Kidney capillary endothelial cell (primary cell): ENCODE measurements at places on chromosomes 11 and 22.

- DNase-seq = no peak
Measured at GRCh38 chr11:57787006-57787604, 25.5 kb downstream of the CTNND1 start.

GRCh38 chr11:119081682-119082260 lies 2.9 kb upstream of the HMBS start:
- no peak for DNase-seq

DNA sequence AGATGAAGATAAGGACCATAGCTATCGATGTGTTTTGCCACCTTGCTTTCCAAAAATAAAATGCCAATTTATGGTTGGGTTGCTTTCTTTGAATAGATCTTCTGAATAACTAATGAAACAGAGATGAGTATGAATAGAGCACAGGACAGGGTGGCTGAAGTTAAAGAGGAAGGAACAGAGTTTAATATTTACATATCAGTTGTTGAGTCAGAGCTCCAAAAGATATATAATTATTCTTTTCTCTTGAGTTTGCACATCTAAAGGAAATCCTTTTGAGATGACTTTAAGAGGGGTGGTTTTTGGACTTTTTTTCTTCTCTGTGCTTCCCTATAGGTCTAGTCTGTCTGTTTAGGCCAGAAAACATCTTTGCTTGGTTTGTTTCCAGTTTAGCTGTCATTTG lies 115.2 kb downstream of the DDX10 start:
- no peak for DNase-seq

DNA sequence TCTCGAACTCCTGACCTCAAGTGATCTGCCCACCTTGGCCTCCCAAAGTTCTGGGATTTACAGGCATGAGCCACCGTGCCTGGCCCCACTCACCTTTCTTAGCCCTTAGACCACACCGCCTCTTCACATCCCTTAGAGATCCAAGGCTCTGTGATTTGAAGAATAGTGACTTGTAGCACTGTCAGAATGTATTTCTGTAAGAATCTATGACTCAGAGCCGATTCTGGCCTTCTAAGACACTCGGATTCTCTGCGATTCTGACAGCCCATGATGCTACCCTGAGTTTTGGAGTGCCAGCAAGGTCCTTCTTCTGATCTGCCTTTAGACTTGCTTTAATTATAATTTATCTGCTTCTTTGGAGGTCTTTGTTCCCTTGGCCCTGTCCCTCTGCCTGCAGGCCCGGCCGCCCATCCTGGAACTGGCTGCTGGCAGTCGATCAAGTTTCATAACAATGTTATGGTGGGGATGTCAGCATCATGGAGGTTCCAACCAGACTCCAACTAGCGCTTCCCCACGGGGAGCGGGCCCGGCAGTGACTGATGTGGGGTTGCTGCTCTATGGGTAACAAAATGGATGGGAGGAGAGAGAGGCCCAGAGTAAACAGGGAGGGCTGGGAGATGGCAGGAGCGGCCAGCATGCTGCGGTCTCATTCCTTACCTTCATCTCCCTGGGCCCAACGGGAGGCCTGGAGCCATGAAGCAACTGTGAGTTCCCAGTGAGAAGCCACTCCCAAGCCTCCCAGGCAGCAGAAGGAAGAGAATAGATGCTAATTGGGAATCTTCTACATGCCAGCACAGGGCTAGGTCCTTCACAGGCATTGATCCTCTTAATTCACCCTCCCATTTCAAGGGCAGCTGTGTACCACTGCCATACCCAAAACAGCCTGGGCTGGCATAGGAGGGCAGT lies 55.7 kb upstream of the RASD2 start:
- no peak for DNase-seq

- DNase-seq = peak; percentile 89
Measured at GRCh38 chr11:125902927-125903710, at the start of gene PUS3. Gene PUS3 (minus strand): TSS chr11:125903206. CDS start chr11:125896284, 6,922 bp downstream.

- no peak for DNase-seq
Measured at GRCh38 chr11:65916391-65916790, 2.5 kb downstream of the C11orf68 start.

GRCh38 chr11:125253795-125254525 lies 89.4 kb downstream of the PKNOX2 start:
- no peak for DNase-seq

GRCh38 chr11:121580154-121580553 lies 127.4 kb upstream of the SORL1-AS1 start:
- DNase-seq = no peak

GRCh38 chr11:111938687-111939160 lies 1.6 kb downstream of the DIXDC1 start:
- DNase-seq = peak; percentile 70

- no peak for DNase-seq
Measured at GRCh38 chr11:68266121-68266891, 5.5 kb downstream of the C11orf24 start.

GRCh38 chr11:95795627-95796295 lies 5.5 kb downstream of the CEP57 start:
- no peak for DNase-seq

DNA sequence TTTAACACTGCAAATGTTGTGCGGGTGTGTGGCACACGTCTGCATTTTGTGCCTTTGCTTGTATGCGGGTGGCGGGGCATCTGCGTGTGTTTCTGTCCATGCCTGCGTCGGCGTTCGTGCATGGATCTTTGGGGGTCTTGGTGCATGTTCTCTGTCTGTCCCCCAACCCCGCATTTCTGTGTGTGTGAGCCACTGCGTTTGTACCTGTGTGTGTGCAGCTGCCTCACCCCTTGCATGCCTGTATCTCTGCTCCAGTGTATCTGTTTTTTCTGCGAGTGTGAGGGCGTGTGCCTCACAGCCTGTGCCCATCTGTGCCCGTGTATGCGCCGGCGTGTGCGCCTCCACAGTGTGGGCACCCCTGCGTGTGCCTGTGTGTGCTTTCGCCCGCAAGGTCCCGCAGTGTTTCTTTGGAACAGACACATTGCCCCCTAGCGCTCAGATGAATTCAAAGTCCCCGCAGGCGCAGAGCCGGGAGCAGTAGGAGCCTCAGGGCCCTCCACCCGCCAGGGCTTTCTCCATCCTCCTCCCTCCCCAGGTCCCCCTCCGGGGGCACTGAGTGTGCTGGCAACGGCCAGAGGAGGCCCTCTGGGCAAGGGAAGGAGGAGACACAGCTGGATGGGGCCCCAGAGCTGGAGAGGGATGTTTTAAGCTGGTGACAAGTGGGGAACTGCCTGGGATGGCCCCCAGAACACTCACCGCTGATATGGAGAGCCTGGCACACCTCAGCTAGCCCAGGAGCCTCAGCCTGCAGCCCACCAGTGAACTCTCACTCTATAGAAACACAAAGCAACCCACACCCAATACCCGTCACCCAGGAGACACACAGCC lies 3.1 kb upstream of the MN1 start:
- DNase-seq = peak; percentile 62

- DNase-seq = no peak
Measured at GRCh38 chr22:27488456-27489177, 312.9 kb downstream of the MN1 start.

DNA sequence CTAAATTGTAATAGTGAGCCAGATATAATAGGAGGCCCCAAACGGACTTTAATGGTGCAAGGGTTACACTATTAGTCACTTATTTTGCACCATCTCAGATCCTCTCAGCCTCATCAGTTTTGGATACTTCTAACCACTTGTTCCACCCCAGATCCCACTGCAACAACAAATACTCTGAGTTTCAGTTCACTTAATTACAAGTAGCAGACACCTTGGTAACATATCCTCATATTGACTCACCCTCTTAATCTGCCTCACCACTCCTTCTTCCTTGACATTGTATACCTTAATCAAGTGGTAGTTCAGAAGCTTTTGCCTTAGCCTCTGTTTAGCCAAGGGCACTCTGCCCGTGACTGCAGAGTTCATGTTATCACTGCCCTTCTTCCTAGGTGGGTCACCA lies 256.1 kb upstream of the UBASH3B start:
- DNase-seq = no peak

DNA sequence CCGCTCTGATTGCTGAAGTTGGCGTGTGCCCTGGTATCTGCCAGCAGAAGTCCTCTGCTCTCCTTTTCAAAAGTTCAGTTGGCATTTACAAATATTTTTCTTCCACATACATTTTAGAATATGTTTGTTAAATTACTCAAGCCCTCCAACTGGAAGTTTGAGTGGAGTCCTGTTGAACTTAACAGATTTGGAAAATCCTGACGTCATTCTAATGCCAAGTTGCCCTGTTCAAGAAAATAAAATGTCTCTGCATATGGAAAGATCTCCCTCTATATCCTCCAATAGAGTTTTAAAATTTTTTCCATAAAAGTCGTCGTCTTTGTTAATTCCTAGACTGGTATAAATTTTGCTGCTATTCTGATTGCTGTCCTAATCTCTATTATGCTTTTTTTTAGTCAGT lies 3.3 kb downstream of the KCNQ1OT1 start:
- no peak for DNase-seq

- DNase-seq = no peak
Measured at GRCh38 chr11:79860336-79860735, 419.5 kb upstream of the TENM4 start.

GRCh38 chr22:48734359-48734758 lies 1093.3 kb downstream of the BRD1 start:
- no peak for DNase-seq

GRCh38 chr11:33874910-33875490 lies 16.9 kb downstream of the LMO2 start:
- DNase-seq = no peak

- no peak for DNase-seq
Measured at GRCh38 chr11:1992111-1992510, 5.5 kb downstream of the H19 start.

- no peak for DNase-seq
Measured at GRCh38 chr11:22444076-22444475, 105.9 kb downstream of the SLC17A6 start.

DNA sequence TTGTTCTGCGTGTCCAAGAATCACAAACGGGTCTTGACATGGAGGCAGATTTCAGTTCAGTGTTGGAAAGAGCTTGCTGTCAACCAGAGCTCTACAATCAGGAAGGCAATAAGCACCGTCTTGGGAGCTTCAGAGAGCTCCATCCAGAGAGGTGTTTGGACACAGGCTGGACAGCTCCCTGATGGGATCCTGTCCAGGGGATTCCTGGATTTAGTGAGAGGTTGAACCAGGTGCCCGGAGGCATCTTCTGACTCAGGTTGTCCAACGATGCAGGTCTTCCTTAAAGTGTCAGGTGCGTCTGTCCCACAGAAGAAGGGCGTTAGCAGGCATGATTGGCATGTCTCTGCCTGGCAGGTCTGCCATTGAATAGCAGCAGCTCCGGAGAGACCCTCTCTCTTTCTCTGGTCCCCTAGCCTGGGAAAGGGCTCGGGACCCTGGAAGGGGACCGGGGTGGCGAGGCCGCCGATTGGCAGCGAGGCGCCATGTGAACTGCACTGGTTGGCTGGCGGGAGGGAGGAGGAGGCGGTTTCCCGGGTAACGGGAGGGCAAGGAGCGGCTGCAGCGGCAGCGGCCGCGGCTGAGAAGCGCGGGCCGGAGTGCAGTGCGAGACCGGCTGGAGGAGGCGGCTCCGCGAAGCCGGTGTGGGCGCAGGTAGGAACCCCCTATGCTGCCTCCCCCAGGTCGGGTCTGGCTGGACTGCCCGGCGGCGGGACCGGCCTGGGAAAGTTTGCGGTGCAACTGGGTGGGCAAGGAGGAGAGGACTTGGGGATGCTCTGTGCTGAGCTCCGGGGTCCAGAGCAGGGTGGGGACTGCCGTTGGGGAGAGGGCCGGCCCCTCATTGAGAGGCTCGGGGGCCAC lies 104.1 kb upstream of the E2F8 start:
- DNase-seq = no peak

GRCh38 chr11:68297812-68298658 lies 14.4 kb upstream of the LRP5 start:
- peak; percentile 71 for DNase-seq

- DNase-seq = no peak
Measured at GRCh38 chr22:27114186-27114585, 456.8 kb downstream of the MIAT start.

GRCh38 chr11:1053121-1053901 lies 16.8 kb upstream of the MUC6 start:
- DNase-seq = no peak

DNA sequence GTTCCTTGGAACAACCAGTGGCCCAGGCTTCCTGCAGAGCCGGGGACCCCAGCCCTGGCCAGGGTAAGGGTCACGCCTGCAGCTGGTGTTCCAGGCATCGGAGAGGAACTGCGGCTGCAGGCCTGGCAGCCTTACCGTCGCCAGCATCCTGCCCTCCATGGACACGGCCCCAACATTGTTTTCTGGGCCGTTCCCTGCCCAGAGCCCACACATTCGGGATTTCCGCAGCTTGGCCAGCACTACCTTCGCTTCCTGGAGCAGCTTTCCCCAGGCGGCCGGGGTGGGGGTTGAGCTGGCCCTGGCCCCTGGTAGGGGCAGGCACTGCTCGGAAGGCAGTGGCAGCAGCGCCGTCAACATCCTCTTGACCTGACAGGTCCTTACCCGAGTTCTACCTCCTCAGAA lies 17.7 kb downstream of the TXN2 start:
- DNase-seq = peak; percentile 68

- DNase-seq = no peak
Measured at GRCh38 chr22:34765115-34765514, 300.8 kb upstream of the ISX start.

DNA sequence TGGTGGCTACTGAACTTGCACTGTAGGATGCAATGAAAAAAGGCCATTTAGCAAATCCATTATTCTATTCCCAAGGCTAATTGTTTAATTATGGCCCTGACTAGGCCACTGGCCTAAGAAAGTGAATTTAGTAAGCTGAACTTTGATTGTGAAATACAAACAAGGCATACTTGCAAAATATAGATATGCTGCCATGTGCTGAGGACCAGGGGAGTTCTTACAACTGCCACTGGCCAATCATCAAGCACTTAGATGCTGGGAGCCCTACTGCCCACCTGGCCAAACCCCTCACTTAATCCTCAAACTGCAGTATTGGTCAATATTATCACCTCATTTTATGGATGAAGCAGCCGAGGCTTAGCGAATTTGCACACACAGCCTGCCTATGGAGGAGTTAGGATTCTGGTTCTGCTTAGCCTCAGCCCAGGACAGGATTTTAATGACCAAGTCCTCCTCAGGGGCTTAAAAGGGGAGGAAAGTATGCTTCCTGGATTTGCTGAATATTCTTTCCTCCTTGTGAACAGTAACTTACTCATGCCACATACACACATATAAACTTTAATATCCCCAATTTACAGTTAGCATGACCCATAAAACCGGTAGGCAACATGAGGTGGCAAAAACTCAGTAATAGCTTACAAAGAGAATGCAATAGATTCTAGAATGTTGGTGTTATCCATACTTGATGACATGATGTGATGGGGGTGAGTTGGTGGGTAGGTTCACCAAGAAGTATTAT lies 39.3 kb downstream of the CD44 start:
- no peak for DNase-seq

- no peak for DNase-seq
Measured at GRCh38 chr11:91220476-91221202, 997.8 kb upstream of the CHORDC1 start.

- no peak for DNase-seq
Measured at GRCh38 chr22:35459423-35459894, 59.5 kb downstream of the MCM5 start.
